ENCODE measurements at places on chromosomes 11 and 22. TPM values are rescaled to one million over a fixed set of nuclear protein-coding genes. Genes with fewer than 3 reads are reported as not detected.
A peak's percentile ranks its signal among the peaks of the same experiment; 100 is the strongest.

DNA sequence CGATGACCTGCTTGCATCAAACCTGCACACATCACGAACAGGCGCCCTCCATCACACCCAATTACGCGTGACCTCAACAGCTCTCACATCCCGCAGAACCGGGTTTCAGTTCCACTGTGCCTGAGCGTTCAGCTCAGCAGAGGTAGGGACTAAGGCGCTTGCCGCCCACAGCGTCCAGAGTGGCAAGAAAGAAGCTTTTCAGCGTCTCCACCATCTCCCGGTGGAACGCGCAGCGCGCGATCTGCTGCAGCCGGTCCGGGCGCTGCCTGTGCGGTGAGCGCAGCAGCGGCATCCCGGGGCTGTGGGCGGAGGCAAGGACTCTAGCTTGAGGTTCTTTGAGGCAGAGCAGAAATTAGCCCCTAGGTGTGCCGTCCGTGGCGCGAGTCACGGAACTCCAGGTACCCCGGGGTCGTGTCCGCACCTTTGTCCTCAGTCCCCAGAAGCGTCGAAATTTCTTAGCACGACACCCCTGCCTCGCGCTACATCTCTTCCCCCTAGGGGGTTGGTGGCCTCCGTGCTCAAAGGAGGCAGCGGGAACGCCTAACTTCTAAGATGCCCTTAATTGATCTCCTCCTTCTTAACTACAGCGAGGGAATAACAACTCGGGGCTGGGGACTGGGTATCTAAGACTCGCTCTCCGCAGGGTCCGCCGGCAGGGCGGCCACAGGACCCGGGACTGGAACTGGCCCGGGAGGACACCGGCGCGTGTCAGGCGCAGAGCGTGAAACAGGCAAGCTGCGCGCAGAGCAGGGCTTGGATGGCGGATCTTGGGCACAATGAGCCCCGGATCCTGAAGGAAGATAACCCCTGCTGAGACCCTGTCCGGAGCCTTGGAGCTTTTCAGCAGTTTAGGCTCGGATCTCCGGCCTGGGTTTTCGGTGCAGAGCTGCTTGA lies 1.7 kb upstream of the CALCA start:
- no peak overlapping the region for H3K4me3 ChIP-seq
- no peak overlapping the region for H3K27ac ChIP-seq
- no peaks in the 10 kb centered on the region for H3K4me1 ChIP-seq
- no peaks in the 10 kb centered on the region for H3K36me3 ChIP-seq

- DNase-seq, result no peak
- H3K27me3 ChIP-seq, result no peaks in the 10 kb centered on the region
- no peaks in the 10 kb centered on the region for H3K36me3 ChIP-seq
Observed at GRCh38 chr11:106288057-106288456, 210.6 kb downstream of the AASDHPPT start.

- H3K36me3 ChIP-seq, result peaks cover 20% of the 10 kb centered on the region
- no peak overlapping the region for H3K4me3 ChIP-seq
- no peaks in the 10 kb centered on the region for H3K27me3 ChIP-seq
- H3K4me1 ChIP-seq, result peaks cover 24% of the 10 kb centered on the region
- no peak overlapping the region for H3K27ac ChIP-seq
Observed at GRCh38 chr11:68018730-68019190, 8.6 kb downstream of the ALDH3B1 start.

DNA sequence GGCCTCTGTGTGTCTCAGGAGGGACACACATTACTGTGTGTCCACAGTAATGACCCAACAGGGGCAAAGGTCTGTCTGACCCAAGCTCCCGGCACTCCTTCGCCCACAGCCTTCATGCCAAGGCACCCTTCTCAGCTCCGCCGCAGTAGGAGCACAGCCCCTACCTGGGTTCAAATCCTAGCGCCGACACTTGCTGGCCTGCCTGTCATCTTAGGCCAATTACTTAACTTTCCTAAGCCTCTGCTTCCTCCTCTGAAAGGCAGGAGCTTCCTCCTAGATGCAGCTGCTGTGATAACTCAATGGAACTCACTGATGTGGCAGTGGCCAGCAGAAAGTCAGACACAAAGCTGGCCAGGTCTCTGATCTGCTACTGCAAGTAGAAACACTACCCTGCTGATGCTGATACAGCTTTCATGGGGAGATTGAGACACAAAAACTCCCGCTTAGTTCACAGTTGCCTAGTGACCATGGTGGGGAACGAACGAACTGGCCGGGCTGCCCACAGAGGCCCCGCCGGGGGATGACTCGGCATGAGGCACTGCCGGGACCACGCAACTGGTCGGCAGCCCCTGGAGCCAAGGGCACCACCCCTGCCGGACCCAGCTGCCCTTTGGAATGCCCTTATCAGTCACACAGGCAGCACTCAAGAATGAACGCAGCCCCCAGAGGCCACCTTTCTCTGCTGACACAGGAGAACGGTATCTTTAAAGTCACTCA lies 8.1 kb downstream of the EHD1 start:
- peak; percentile 46 for DNase-seq
- no peak overlapping the region for H3K4me3 ChIP-seq
- H3K4me1 ChIP-seq, result peaks cover 53% of the 10 kb centered on the region
- H3K27me3 ChIP-seq, result no peaks in the 10 kb centered on the region
- peak overlapping the region; percentile 47 for H3K27ac ChIP-seq

Gene FGF4
- not detected for total RNA-seq

GRCh38 chr11:113518716-113519495 lies 43.7 kb upstream of the DRD2 start:
- H3K4me1 ChIP-seq, result no peaks in the 10 kb centered on the region
- DNase-seq, result no peak
- H3K4me3 ChIP-seq, result no peak overlapping the region
- no peak overlapping the region for H3K27ac ChIP-seq

- H3K36me3 ChIP-seq, result no peaks in the 10 kb centered on the region
- H3K27me3 ChIP-seq, result no peaks in the 10 kb centered on the region
- H3K4me1 ChIP-seq, result peaks cover 11% of the 10 kb centered on the region
- no peak overlapping the region for H3K27ac ChIP-seq
- H3K4me3 ChIP-seq, result no peak overlapping the region
Observed at GRCh38 chr22:20159076-20159475, 8.2 kb upstream of the CCDC188 start.

- H3K27me3 ChIP-seq, result no peaks in the 10 kb centered on the region
- no peaks in the 10 kb centered on the region for H3K36me3 ChIP-seq
- no peak overlapping the region for H3K27ac ChIP-seq
- no peaks in the 10 kb centered on the region for H3K4me1 ChIP-seq
- DNase-seq, result no peak
Observed at GRCh38 chr11:85171648-85172257, 455.4 kb downstream of the DLG2 start.
